ENCODE measurements at places on chromosomes 7 and 10.

DNA sequence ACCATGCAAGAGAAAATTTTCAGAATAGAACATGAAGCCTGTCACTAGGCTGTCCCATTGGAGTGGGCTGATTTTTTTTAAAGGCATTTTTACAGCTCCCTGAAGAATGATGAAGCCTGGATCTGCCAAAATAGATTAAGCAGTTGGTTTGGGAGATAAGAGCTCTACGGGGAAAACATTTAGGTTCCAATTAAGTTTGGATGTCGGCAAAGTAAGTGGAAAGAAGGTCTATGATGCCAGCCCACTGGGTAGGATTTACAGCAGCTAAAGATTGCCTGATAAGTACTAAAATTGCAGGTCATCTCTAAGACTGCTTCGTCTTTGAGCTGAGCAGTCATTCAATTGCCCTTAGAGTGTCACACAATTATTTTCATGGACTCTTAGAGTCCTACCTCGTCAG is 939.2 kb upstream of the CELF2 start:
- DNase-seq = peak; percentile 52

- DNase-seq = no peak
Measured at GRCh38 chr7:21113609-21114415, 314.1 kb upstream of the SP4 start.

GRCh38 chr10:133438711-133439273 is 14.4 kb upstream of the SPRN start:
- no peak for DNase-seq

DNA sequence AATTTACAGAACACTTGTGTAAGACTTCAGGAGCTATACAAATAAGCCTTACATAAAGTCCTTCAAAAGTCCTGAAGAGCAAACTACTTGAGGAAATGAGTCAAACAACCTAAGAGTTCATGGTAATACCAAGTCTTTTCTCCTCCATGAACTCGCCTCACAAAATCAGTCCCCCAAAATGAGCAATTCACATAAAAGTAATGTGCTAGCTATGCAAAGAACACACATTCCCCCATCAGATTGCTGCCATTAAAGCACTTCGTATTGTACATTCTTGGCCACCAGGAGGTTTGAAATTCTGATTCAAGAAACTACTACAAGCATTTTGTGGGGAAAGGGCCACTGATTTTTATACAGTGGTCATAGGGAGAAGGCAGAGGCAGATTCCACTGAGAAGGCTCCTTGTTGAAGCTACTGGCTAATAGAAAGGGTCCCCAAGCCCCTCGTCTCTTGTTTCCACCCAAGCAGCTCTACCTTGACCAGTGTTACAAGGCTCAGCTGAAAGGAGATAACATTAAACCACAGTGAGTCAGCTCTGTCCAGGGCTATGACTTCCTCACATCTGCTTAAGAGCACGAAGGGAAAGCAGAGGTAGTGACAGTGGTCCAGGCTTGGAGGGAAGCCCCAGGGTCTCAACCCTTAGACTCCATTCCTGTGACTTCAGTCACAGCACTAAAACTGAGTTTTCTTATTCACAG is 115.2 kb upstream of the CDK1 start:
- no peak for DNase-seq

DNA sequence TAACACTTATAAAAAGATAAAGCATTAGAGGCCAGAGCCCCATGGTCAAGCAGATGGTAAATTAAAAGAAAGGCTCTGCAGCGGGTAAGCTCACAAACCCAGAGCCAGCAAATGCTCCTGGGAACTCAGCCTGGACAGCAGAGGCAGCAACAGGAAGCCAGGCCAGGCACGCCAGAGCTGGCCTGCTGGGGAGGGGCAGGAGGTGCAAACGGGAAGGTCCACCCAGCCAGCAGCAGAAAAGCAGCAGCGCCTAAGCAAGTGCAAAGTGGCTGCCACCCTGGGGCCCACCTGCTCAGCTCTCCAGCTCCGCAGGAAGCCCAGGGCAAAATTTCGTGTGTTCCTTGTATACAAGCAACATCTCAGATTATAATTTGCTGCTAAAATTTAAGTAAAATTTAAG is 82.7 kb upstream of the GPR22 start:
- peak; percentile 23 for DNase-seq

All from retina (tissue), 1 donor.